Activated gamma-delta T cell treated with anti-CD3 and anti-CD28 coated beads, Interleukin-2, amount 50 U/mL, for 16 hours (primary cell): ENCODE measurements at places on chromosomes 1 and 21.

DNA sequence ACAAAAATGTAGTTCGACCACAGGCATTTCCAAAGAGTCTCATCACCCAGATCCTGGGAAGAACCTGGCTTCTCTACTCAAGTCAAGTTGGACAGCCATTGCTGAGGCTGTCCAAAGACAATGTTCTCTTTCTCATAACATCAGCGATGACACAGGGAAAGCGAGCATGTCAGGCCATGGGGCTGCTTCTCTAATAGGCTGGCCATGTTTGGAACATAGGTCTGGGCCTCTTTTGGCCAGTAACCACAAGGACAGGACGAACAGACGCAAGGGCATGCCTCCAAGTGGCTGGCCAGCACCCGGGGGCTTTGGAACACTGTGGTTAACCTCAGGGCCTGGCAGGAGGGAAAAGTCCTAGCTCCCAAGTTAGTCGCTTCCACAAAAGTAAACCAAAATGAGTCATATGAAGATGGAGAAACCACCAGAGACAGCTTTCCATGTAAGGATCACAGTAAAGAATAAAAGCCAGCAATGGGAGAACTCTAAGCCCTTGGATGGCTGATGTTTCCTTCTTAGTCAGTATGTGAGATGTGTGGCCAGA is 80.6 kb upstream of the SLC44A3 start:
- DNase-seq, result no peak

GRCh38 chr1:229756666-229757065 is 130.6 kb downstream of the URB2 start:
- DNase-seq, result no peak

- DNase-seq, result no peak
Measured at GRCh38 chr1:10765304-10765703, 31.1 kb downstream of the CASZ1 start.

GRCh38 chr1:59641836-59642235 is 172.9 kb upstream of the HOOK1 start:
- no peak for DNase-seq

DNA sequence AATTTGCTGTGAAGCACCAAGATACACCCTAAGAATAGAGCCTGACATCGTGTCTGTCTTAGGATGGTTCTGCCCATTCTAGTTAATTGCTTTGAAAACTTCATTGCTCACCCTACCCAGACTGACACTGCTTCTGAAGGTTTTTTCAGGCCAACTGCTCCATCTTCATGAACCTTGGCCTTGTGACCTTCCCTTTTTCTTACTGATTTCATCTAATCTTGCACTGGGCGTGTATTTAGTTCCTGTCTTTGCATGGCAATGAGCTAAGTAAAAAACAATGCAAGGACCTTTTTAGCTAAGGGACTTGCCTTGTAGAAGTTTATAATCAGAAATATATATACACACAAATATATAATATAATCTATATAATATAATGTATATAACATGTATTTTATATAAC is 108.0 kb downstream of the PBX1 start:
- DNase-seq, result no peak

DNA sequence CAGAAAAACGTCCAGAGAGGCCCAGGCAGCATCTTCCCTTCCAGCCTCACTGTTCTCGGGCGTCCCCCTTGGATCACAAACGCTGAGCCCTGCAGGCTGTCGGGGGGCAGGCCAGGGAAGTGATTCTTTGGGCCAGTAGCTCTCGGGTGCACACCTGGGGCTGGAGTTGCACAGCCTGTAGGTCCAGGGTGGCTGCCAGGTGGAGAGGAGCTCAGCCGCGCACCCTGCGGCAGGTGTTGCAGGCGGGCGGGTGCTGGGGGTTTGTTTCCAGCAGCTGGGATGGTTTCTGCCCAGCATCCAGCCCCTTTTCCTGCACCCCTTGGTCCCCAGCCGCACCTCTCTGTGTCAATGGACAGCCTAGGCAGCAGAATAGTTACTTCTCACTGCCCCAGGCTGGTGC is 15.7 kb downstream of the PRDM16 start:
- no peak for DNase-seq

GRCh38 chr1:48109390-48110013 is 112.3 kb upstream of the TRABD2B start:
- no peak for DNase-seq
